ENCODE measurements at places on chromosomes 3 and 15. TPM values are rescaled to one million over a fixed set of nuclear protein-coding genes. Genes with fewer than 3 reads are reported as not detected.

The PLSCR2 gene
- not detected for total RNA-seq

The TMEM212 gene
- total RNA-seq, result not detected

The RTP3 gene
- not detected for total RNA-seq

The BFSP2 gene
- not detected for total RNA-seq

The GP9 gene
- not detected for total RNA-seq

The GXYLT2 gene
- 29.0 TPM for total RNA-seq

The SPCS1 gene
- 267 TPM for total RNA-seq

The BCL6 gene
- total RNA-seq, result 46.2 TPM

The ZIC4 gene
- total RNA-seq, result not detected

The P2RY13 gene
- total RNA-seq, result not detected

The PCOLCE2 gene
- 2.6 TPM for total RNA-seq

The ETV5 gene
- total RNA-seq, result 48.0 TPM

The P2RY12 gene
- total RNA-seq, result not detected

The DPPA4 gene
- total RNA-seq, result not detected

The TM4SF4 gene
- not detected for total RNA-seq

The CRYGS gene
- 1.0 TPM for total RNA-seq

Measured in epithelial cell of alveolus of lung (primary cell).